Activated T-cell treated with anti-CD3 and anti-CD28 coated beads, Interleukin-2, amount 50 U/mL, for 48 hours (primary cell): ENCODE measurements at places on chromosomes 5 and 9.

DNA sequence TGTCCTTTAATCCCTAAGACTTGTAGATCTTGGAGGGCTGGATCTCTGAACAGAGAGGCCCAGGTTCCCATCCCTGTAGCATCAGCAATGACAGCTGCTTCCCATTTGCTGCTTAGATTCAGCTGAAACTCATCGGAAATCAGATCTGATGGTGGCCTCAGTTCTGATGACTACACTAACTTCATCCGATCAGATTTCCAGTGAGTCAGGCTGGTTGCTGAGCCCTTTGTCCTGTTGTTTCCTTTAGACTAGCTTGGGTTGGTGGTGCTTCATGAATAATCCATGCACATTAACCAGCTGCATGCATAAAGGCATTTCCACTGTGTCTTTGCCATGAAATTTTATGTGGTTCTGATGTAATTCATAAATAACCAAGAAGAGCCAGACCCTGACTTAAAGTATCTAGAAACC lies 195.2 kb upstream of the TUT7 start:
- no peak for DNase-seq

DNA sequence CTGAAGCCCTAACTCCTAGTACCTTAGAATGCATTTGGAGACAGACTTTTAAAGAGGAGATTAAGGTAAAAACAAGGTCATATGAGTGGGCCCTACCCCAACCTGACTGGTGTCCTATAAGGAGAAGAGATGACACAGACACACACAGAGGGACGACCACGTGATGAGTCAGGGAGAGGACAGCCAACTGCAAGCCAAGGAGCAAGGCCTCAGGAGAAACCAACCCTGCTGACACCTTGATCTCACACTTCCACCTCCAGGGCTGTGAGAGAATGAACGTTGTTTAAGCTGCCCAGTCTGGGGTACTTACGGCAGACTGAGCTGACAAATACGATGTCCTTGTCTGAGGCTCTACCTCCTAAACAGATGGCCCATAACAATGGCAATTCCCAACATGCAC lies 93.6 kb downstream of the ROR2 start:
- no peak for DNase-seq

- no peak for DNase-seq
These were observed 102.5 kb upstream of the TNC start for GRCh38 chr9:115220319-115221005.

DNA sequence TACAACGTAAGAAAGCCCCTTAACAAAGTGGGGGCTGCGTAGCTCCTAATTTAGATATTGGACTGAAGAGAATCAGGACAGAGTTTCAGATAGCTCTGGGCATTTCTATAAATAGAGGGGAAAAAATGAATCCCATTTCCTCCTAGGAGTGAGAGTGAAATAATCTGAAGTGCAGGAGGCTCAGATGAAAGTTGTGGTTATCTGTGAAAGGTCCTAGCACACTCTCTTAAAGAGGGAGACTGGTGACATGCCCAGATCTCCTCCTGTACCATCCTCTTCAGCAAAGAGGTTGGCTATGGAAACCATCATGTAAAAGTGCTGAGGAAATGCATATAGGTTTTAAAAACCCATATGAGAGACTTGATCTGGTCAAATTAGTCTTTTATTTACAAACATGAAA lies 143.4 kb downstream of the GABRB2 start:
- DNase-seq: no peak

DNA sequence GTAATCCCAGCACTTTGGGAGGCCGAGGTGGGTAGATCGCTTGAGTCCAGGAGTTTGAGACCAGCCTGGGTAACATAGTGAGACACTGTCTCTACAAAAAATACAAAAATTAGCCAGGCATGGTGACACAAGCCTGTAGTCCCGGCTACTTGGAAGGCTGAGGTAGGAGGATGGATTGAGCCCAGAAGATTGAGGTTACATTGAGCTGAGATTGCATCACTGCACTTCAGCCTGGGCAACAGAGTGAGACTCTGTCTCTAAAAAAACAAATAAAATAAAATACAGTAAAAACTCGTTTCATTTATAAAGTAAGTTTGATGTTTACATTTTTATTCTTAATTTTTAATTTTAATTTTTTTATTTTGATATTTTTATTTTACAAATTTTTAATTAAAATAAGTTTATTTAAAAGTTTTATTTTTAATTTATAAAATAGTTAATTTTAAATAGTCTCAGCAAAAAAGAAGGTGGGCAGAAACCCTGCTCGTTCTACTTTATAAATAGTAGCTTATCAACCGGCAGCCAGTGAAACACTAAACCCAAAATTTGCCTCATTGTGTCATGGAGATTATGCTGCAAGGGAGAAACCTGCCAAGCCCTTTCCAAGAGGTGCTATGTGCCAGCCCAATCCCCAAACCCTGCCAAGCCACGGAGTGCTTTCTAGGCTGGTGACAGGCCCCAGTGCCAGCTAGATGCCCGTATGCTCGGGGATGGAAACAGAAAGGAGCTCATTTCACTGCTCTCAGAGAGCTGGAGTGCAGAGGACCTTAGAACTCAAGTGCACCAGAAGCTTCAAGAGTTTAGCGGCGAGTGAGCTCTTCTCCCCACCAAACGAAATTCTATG lies 38.9 kb downstream of the SERINC5 start:
- no peak for DNase-seq
